HCT116 (cell line): ENCODE measurements at places on chromosomes 6 and 20. TPM values are rescaled to one million over a fixed set of nuclear protein-coding genes. Genes with fewer than 3 reads are reported as not detected.

DNA sequence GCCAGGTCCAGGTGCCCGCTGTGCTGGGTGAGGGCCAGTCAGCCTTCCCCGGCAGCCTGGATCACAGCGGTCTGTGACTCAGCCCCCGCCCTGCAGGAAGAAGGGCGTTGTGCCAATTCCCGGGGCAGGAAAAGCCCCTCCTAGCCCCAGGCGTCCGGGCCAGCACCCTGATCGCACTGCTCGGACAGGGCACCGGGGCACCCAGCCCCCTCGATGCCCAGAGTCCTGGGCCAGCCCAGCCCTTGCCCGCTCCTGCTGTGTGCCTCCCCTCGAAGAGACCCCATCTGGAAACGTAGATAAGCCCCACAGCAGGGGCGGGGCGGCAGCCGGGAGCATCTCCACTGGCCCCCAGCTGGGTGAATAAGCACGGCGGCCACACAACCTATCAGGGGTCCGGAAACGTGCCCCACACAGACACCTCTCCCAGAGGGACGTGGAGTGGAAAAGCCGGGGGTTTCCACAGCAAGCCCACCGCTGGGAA is 9.9 kb downstream of the LAMA5 start:
- H3K36me3 ChIP-seq: peaks cover 11% of the 10 kb centered on the region; the same call in 1 of the 2 replicates
- H3K27ac ChIP-seq: peak overlapping the region; percentile 91
- H3K27me3 ChIP-seq: no peaks in the 10 kb centered on the region
- peaks cover 61% of the 10 kb centered on the region for H3K4me1 ChIP-seq
- H3K4me3 ChIP-seq: no peak overlapping the region

GRCh38 chr20:8589956-8590355 is 457.9 kb downstream of the PLCB1 start:
- no peaks in the 10 kb centered on the region for H3K4me1 ChIP-seq
- no peak overlapping the region for H3K27ac ChIP-seq
- H3K27me3 ChIP-seq: no peaks in the 10 kb centered on the region
- H3K36me3 ChIP-seq: no peaks in the 10 kb centered on the region
- H3K4me3 ChIP-seq: no peak overlapping the region
- DNase-seq: no peak

DNA sequence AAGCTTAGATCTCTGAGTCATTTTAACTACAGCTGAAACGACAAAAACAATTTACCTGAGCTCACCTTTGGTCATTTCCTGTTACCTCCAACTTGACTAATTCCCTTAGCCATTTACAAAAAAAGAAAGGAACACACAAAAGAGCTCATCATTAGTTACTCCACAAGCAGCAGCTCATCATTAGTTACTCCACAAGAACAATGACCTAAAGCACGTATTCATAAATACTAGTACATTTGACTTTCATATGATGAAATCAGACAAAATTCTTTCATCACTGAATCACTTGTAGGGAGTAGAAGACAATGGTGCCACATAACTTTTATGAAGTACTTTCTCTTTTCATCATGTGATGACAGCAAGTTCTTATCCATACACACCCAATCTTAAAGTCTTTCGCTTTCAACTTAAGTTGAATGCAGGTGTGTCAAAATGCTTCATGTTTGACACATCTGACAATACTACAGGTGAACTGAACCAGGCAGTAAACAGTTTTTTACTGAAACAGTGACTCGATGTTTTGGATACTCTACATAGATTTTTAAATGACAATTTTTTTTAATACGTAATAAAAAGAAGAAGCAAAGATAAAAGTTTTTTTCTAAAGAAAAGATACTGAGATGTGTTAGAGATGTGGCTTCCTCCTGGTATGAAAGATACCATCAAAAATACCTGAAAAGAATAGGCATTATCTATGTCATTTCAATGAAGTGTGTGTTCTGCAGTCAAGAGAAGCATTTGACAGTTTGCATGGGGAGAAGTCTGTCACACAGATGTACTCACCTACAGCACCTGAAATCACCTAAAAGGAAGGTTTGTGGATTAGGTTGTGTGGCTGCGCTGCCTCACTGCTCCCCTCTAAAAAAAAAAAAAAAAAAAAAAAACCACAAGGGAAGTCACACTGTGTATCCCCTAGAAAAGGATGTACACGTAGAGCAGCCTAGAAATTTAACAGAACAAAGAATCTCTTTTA is 109.1 kb downstream of the PRDM1 start:
- H3K27me3 ChIP-seq: no peaks in the 10 kb centered on the region
- no peak overlapping the region; the same call in 1 of the 2 replicates for H3K4me3 ChIP-seq
- H3K4me1 ChIP-seq: peaks cover 48% of the 10 kb centered on the region
- H3K27ac ChIP-seq: peak overlapping the region; percentile 54
- peak; percentile 76 for DNase-seq

GRCh38 chr6:81465859-81466258 is 286.6 kb downstream of the TENT5A start:
- H3K4me1 ChIP-seq: no peaks in the 10 kb centered on the region
- H3K27ac ChIP-seq: no peak overlapping the region
- H3K36me3 ChIP-seq: no peaks in the 10 kb centered on the region
- H3K27me3 ChIP-seq: no peaks in the 10 kb centered on the region
- DNase-seq: peak; percentile 37

GRCh38 chr20:4828830-4829513 is 107.3 kb downstream of the PRND start:
- no peak for DNase-seq
- peaks cover 2% of the 10 kb centered on the region; the same call in 1 of the 2 replicates for H3K4me1 ChIP-seq
- H3K4me3 ChIP-seq: no peak overlapping the region
- H3K27me3 ChIP-seq: no peaks in the 10 kb centered on the region
- H3K27ac ChIP-seq: no peak overlapping the region
- no peaks in the 10 kb centered on the region for H3K36me3 ChIP-seq

DNA sequence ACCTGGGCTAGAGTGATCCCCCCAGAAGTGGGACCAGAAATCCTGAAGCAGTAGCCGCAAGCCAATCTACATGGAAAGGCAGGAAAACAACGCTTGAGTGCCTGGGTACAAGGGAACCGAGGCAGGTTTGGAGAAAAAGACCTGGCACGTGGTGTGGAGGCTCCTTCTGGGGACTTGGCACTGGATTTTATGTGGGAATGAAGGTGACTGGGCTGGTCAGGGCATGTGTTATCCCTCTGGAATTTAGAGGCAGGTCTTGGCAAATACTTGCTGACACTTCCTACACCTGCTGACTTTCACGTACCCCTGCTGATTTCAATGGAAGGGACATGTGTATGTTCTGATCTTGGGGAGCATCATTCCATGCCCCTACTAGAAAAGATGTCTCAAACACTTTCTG is 25.0 kb upstream of the FAM217A start:
- no peaks in the 10 kb centered on the region for H3K27me3 ChIP-seq
- peaks cover 2% of the 10 kb centered on the region; the same call in 1 of the 2 replicates for H3K4me1 ChIP-seq
- no peaks in the 10 kb centered on the region for H3K36me3 ChIP-seq
- no peak overlapping the region for H3K4me3 ChIP-seq
- no peak overlapping the region for H3K27ac ChIP-seq

GRCh38 chr6:3402310-3403237 is 54.3 kb downstream of the SLC22A23 start:
- H3K36me3 ChIP-seq: no peaks in the 10 kb centered on the region
- no peaks in the 10 kb centered on the region for H3K27me3 ChIP-seq
- peaks cover 6% of the 10 kb centered on the region; the same call in 1 of the 2 replicates for H3K4me1 ChIP-seq
- no peak for DNase-seq

DNA sequence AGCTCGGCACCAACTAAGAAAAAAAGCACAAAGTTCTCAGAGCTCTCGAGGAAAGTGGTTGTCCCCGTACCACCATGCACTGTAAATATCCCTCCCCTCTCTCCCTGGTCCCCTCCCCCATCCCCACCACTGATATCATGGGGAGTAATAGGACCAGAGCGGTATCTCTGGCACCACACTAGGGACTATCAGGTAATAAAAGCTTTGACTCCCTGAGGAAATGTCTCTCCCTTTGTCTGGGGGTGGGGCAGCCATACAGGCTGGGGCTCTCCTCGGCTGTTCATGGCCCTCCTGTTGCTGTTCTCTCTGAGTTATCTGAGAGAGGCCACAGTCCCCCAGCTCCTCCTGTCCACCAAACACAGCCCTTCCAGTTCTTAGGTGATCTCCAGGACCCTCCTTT is 5.0 kb upstream of the GNRH2 start:
- H3K36me3 ChIP-seq: peaks cover 11% of the 10 kb centered on the region
- no peak overlapping the region for H3K4me3 ChIP-seq
- no peak overlapping the region for H3K27ac ChIP-seq
- no peaks in the 10 kb centered on the region for H3K27me3 ChIP-seq
- no peak for DNase-seq

DNA sequence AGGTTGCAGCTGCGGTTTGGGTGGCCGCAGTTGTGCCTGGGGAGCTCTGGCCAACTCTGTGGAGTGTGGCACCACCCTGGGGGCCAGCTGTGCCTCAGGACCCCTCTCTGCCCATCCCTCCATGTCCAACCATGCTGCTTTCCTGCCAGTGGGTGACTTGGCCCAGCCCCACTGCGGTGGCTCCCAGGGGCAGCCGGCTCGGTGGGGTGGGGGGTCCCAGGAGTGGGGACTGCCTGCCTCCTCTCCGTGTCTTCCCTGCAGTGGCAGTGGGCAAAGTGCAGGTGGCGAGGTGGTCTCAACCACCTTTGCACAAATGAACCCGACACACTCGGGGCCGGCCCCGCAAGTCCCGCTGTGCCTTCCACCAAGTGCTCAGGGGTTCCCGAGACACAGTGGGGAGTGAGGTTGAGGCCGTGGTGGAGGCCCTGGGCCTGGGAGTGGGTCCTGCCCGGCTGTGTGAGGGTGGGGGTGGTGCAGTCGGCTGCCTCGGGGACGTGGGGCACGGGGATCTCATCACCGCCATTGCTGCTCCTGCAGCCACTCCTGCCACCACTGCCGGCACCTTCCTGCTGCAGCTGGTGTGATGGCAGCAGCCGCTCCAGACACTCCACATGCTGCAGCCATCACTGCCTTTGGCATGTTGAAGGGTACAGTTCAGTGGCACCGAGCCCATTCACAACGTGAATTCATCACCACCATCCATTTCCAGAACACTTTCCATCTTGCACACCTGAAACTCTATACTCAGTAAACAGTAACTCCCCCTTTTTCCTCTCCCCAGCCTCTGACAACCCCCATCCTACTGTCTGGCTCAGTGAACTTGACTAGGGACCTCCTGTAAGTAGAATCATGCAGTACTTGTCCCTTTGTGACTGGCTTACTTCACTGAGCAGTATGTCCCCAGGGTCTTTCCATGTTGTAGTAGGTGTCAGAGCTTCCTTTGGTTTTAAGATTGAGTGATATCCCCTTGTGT is 10.7 kb upstream of the SLCO4A1 start:
- H3K4me1 ChIP-seq: peaks cover 11% of the 10 kb centered on the region
- no peak overlapping the region for H3K27ac ChIP-seq
- H3K27me3 ChIP-seq: no peaks in the 10 kb centered on the region
- DNase-seq: no peak
- no peak overlapping the region for H3K4me3 ChIP-seq

- no peak overlapping the region for H3K27ac ChIP-seq
- H3K27me3 ChIP-seq: no peaks in the 10 kb centered on the region
- no peak for DNase-seq
- H3K4me1 ChIP-seq: no peaks in the 10 kb centered on the region
- no peak overlapping the region for H3K4me3 ChIP-seq
These were observed 455.8 kb upstream of the MAP3K7 start for GRCh38 chr6:91042656-91043055.

DNA sequence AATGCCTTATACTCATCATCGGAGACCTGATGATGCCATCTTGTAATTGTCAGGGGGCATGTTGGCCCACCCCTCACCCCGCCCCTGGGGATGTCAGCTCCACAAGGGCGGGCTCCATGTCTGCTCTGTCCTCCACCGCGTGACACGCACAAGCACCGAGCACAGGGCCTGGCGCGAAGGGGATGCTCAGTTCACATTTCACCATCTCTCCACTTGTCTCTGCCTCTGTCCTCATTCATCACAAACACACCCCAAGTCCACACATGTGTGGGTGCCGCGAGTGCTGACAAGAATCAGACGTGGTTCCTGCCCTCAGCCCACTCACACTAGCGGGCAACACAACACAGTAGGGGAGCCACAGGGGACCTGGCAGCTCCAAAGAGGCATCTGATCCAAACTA is 151.2 kb upstream of the PTPN1 start:
- H3K4me3 ChIP-seq: no peak overlapping the region
- peaks cover 30% of the 10 kb centered on the region for H3K4me1 ChIP-seq
- DNase-seq: no peak

- peak overlapping the region; percentile 69 for H3K4me3 ChIP-seq
- peaks cover 52% of the 10 kb centered on the region; the same call in 1 of the 2 replicates for H3K36me3 ChIP-seq
- DNase-seq: no peak
These were observed 1.5 kb downstream of the RXRB start for GRCh38 chr6:33198853-33199436.

- H3K4me3 ChIP-seq: peak within 1 kb of the TSS; percentile 81
- no peaks in the 10 kb centered on the region for H3K36me3 ChIP-seq
- H3K4me1 ChIP-seq: peaks cover 52% of the 10 kb centered on the region
- peak within 1 kb of the TSS; percentile 77 for H3K27ac ChIP-seq
- DNase-seq: no peak
- H3K27me3 ChIP-seq: no peaks in the 10 kb centered on the region
These were observed at the start of gene AFDN for GRCh38 chr6:167826896-167827582. TSS of gene AFDN (plus strand) at chr6:167826911. CDS start at chr6:167827133, 222 bp downstream.

GRCh38 chr6:132016396-132016795 is 65.2 kb upstream of the CCN2 start:
- H3K4me1 ChIP-seq: no peaks in the 10 kb centered on the region
- no peaks in the 10 kb centered on the region for H3K36me3 ChIP-seq
- no peak overlapping the region for H3K4me3 ChIP-seq
- no peak for DNase-seq

DNA sequence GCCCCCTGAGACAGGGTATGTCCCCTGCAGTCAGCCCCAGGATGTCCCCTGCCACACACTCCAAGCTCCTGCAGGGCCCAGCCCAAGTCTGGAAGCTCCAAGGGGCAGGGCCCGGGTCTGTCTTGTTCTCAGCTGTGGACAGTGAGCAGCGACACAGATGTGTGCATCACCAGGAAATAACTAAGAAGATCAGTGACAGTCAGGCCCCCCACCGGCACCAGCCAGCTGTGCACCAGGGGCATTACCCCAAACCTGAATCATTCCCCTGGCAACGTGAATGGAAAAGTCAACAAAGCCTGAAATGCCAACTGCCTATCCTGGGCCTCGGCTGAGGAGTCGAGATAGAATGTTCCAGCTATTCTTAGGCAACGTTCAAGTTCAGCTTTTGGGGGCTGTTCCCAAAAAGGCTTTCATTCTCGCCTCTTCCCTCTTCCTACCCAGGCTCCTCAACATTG is 105.0 kb downstream of the PREX1 start:
- no peak for DNase-seq
- no peak overlapping the region for H3K4me3 ChIP-seq

DNA sequence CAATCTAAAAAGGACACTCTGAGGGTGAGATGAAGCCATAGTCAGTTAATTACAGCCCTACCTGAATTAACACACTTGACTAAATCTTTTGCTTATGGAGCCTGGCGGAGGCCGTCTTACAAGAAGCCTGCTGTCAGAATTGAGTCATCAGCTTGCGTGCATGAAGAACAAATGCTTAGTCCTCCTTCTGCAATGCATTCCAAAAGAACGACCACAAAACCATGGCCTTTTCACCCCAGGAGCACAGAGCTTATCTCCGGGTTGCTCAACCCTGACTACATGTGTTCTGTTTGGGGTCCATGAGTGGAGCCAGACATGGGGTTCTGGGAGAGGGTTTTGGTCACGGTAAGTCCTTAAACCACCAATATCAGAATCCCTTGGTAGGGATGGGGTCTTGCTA is 318.1 kb downstream of the CLIC5 start:
- no peaks in the 10 kb centered on the region for H3K27me3 ChIP-seq
- no peak overlapping the region; the same call in 1 of the 2 replicates for H3K4me3 ChIP-seq
- peak; percentile 35 for DNase-seq
- H3K4me1 ChIP-seq: peaks cover 24% of the 10 kb centered on the region

Gene RWDD1
- 24.4 TPM for total RNA-seq

Gene GRM4
- total RNA-seq: 2.6 TPM

Gene CDH22
- 1.8 TPM for total RNA-seq

Gene APOM
- total RNA-seq: 2.2 TPM

Gene ECHDC1
- 47.2 TPM for total RNA-seq

Gene VSTM2L
- total RNA-seq: 0.69 TPM

Gene CST5
- total RNA-seq: not detected
